ENCODE measurements at places on chromosomes 7 and 10.

GRCh38 chr10:93445097-93445960 is 36.8 kb downstream of the MYOF start:
- DNase-seq = no peak

DNA sequence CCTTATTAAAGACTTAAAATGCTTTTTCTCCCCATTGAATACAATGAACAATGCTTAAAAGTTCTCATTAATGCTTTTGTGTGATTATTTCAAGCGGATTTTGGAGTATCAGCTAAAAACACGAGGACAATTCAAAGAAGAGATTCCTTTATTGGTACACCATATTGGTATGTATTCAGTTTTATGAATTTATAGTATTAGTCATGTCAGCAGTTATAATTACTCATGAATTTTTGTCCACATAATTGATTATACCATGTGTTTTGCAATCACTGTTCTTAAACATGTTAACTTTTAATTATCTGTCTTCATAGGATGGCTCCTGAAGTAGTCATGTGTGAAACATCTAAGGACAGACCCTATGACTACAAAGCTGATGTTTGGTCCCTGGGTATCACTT is 31.9 kb downstream of the SLK start:
- DNase-seq = no peak

DNA sequence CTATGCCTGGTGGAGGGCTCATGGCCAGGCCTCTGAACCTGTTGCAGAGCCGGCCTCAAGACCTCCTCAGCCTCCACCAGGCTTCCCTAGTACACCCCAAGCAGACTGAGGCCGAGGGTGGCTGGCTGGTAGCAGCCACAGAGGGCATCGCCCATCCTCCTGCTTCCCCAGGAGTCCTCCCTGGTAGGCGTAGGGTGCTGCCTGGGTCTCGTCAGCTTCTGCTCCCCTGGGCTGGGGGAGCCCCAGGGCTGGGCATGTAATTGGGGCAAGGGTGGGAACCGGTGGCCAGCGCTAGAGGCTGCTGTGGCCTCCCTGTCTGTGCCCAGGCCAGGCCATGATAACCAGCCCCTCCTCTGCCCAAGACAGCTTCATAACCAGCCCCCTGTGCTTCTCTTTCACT is 32.6 kb downstream of the TBATA start:
- no peak for DNase-seq

GRCh38 chr10:102585026-102585425 is 59.3 kb upstream of the TRIM8 start:
- no peak for DNase-seq

DNA sequence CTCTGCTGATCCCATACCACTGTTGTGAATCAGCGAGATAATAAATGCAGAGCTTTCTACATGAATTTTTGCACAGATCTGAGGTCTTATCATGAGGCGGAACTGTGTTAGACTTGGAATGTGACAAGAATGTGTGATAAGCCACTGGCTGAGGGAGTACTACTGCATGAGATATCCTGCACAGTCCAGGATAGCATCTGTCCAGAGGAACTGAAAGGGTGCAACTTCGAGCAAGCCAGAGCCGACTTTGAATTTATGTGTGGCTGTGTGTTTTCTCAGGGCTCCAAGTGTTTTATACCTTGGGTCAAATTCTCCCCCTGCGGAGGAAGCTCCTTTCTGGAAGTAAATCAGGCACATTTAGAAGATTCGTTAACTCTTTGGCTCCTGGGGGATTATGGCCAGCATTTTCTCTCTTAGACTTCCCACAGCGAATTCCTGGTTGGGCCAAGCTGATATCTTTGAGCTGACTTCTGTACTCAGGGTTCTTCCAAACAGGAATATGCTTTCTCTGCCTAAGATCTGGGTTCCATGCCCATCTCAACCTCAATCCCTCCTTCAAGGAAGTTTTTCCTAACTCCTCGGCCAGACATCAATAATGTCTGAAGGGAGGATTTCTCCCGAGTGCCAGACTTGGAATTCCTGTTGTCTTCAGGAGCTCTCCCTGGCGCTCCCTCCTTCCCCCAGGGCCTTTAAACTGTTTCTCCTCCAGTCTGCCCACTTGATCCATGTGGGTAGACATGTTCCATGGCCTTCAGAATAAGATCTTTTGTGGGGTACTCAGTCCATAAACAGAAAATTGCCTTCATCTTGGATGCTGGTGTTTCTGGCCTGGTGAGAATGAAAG is 2.5 kb upstream of the MEST start:
- DNase-seq = no peak

GRCh38 chr10:120085096-120085796 is 192.7 kb downstream of the SEC23IP start:
- DNase-seq = no peak

GRCh38 chr10:3430501-3430900 is 257.9 kb upstream of the PITRM1 start:
- DNase-seq = no peak

DNA sequence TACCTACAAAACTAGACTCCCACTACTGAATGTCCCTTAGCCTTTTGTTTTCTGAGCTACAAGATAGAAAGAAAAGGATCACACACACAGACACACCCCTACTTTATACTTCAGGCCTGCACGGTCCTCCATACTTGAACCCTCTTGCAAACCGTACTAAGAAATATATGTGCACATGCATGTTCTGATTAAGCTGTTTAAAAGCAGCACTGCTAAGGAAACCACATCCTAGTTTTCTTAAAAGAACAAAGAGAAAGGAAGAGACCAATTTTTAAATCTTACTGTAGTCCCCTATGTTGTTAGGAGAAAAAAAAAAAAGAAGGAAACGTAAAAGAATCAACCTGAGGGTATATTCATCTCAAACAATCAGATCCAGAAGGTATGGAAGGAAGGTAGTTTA is 501.2 kb downstream of the PARD3 start:
- DNase-seq = no peak

- no peak for DNase-seq
Observed at GRCh38 chr10:88810196-88810961, 7.8 kb downstream of the LIPM start.

DNA sequence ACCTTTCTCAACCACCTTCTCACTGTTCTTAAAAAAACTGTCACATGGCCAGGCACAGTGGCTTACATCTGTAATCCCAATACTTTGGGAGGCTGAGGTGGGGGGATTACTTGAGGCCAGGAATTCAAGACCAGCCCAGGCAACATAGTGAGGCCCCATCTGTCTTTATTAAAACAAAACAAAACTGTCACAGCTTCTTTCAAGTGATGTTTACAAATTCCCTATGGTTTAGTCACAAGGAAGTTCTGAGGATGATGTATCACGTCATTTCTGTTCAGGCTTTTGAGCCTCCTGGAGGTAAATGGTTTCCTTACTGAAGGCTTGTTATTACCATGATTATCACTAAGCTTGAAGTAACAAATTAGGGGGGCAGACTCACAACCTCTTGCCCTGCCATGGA is 186.2 kb downstream of the CFTR start:
- DNase-seq = no peak

- DNase-seq = no peak
Observed at GRCh38 chr10:66832781-66833422, 92.9 kb upstream of the LRRTM3 start.

DNA sequence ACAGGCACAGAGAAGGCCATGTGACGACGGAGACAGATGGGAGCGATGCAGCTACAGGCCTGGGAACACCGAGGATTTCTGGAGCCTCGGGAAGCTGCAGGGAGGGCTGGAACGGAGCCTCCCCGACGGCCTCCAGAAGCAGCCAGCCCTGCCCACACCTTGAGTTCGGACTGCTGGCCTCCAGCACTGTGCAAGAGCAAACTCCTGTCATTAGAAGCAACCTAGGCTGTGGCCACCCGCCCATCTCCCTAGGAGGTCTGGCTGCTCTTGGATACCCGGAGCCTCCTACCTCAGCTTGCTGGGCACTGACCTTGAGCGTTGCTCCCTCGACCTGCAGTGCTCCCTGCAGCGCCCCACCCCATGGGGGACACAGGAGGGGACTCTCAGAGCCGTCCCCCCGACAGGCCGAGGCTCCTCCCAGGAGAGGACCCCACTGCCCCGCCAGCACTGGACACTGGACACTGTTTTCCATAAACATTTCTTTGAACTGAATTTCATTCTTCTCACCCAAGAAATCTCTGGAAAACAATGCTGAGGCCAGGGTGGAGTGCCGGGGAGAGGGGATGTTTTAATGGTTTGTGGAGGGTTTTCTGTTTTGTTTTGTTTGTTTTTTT is 22.5 kb upstream of the TNRC18 start:
- no peak for DNase-seq

GRCh38 chr10:100829933-100830727 is 82.6 kb upstream of the SLF2 start:
- no peak for DNase-seq

DNA sequence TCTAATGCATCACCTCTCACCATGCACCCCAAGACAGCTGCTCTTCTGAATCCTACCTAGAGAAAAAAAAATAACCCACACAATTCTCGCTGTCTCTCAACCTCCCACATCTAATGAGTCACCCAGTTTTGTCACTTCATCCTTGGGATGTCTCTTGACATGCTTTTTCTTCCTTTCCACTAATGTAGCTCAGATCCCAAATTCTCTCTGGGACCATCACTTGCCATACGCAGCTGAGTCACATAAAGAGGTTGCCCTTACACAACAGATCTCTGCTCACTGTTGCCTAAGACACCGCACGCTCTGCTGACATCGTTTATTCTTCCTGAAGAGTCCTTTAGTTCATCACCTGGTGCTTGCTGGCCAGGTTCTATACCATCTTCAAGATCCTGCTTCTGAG is 606.0 kb upstream of the GALNT17 start:
- no peak for DNase-seq

- no peak for DNase-seq
Observed at GRCh38 chr10:99172128-99172738, 63.4 kb downstream of the HPSE2 start.

- DNase-seq = no peak
Observed at GRCh38 chr7:23893942-23894891, 184.2 kb downstream of the STK31 start.

GRCh38 chr10:99682032-99682431 is 22.7 kb downstream of the ENTPD7 start:
- DNase-seq = no peak

DNA sequence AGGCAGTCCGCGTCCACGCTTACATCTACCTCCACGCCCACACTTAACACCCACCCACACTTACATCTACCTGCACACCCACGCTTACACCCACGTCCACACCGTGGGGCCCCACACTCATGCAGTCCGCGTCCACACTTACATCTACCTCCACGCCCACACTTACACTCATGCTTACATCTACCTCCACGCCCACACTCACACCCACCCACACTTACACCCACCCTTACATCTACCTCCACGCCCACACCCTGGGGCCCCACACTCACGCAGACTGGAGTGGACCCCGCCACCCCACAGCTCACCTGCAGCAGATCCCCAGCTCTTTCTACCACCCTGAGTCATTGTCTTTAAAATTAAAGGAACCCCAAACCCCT is 32.4 kb upstream of the PWWP2B start:
- DNase-seq = no peak

DNA sequence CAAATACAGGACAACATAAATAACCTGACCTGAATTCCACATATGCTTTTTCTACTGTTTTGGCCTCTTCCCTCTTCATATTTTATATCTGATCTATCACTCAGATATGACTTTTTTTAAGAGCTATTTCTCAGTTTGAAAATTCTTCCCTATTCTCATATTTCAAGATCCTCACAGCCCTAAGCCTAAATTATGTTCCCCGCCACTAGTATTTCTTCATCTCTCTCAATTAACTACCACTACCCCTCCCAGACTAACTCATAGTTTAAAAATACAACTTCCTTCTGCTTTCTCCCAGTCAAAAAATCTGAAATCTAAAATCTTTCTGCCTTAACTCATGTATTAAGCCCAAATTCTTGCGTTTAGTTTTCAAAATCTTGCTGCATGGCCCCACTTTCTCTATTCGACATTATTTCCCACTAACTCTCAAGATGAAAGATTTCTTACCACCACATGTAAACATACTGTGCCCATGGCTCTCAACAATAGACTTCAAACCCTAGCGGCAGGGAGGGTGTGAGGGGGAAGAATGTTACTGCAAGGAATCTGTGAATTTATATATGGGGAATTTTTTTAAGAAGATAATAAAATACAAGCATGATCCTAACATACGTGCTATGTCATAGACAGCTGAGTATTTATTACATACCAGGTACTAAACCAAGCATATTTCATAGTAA is 64.6 kb downstream of the TFEC start:
- DNase-seq = no peak

DNA sequence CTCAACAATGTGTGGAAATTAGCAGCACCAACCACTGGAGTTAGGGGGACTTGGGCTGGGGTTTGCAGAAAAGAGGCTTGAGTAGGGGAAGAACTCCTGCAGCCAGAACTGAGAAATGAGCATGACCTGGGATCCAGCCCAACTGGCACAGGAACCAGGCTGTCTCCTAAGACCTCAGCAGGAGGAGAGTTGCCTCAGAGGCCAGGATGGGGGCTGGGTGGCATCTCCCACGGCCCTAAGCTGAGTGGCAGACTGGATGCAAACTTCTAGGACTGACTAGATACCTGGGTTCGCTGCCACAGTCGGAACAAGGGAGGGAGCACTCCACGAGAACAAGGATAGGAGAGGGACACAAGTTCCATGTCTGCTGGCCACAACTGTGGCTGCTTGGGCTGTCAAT is 62.6 kb downstream of the RNF32 start:
- DNase-seq = no peak

GRCh38 chr7:28481091-28481926 is 69.0 kb downstream of the CREB5 start:
- no peak for DNase-seq

GRCh38 chr10:87000491-87000890 is 19.6 kb upstream of the FAM25A start:
- no peak for DNase-seq

DNA sequence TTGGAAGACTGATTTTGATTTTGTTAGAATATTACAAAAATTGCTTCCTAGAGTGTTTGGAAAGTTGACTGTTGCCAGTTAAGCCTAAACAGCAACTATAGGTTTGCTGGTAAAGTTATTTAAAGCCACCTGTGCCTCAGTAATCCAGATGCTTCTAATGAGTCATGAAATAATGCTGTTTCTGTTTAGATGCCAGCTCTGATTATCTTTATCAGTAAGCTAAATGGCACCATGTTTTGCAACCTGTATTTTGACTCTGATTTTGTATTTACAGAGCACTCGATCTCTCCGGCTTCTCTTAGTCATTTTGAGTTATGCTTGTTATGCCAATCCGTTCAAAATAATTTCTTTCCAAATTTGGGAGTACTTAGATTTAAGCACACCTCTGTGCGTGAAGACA is 366.1 kb downstream of the EXOC4 start:
- DNase-seq = no peak

- DNase-seq = peak; percentile 21
Observed at GRCh38 chr10:31101123-31101522, 69.5 kb upstream of the ZNF438 start.
